ENCODE measurements at places on chromosomes 4 and X.

GRCh38 chr4:124631760-124632159, 80.8 kb downstream of the ANKRD50 start:
- peak; percentile 89 for DNase-seq

- DNase-seq: no peak
Measured at GRCh38 chr4:123361195-123361861, 35.3 kb upstream of the SPRY1 start.

- DNase-seq: peak; percentile 84
Measured at GRCh38 chr4:182975806-182976205, 58.6 kb upstream of the DCTD start.

GRCh38 chr4:47836641-47837093, 1.2 kb downstream of the CORIN start:
- peak; percentile 31 for DNase-seq

- DNase-seq: no peak
Measured at GRCh38 chr4:56215141-56215783, 172.0 kb downstream of the AASDH start.

DNA sequence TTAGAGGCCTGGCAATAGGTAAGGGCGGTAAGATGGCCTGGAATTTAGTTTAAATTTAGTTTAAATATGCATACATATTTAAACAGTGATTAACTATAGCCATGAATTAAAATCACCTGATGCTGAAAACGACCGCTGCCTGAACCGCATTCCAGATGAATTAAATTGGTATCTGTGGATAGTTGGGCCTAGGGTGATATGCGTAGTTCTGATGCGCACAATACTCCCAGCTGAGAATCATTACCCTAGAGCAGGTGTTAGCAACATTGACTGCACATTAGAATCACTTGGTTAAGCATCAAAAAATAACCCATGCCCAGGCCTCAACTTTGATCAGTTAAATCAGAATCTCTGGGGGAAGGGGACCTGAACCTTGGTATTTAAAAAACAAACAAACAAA, 432.4 kb downstream of the GBA3 start:
- no peak for DNase-seq

DNA sequence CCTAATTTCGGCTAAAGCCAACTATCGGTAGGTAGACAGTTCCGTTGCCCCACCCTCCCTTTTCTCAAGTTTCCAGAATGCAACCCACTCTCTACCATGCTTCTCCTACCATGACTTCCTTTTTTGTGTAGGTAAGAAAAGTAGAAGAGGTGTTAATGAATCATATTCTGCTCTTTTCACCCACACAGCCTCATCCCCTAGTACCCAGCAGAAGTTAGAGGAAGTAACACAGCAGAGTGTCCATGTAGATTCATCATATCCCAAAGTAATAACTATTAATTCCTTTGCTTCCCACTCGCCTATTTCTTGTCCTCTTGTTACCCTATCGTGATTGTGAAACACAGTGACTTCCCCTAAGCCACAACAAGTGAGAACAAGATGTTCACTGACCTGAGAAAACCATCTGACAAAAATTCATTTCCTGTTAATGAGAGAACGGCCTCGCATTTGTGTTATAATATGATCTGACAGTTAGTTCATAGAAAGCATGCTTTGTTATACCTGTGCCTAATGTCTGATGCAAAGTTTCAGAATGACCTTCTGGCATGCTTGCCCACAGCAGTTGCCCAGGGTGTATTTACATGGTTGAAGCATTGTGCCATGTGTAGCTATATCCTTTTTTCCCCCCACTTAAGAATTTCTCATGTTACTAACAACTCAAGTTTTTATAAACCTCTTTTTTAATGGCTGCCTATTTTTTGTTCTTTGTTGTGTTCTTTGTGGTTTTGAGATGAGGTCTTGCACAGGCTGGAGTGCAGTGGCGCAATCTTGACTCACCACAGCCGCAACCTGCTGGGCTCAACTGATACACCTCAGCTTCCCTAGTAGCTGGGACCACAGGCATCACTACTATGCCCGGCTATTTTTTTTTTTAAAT, 185.6 kb downstream of the RAP1GDS1 start:
- DNase-seq: peak; percentile 80

GRCh38 chrX:86047936-86048280, 550 bp upstream of the CHM start:
- no peak for DNase-seq

DNA sequence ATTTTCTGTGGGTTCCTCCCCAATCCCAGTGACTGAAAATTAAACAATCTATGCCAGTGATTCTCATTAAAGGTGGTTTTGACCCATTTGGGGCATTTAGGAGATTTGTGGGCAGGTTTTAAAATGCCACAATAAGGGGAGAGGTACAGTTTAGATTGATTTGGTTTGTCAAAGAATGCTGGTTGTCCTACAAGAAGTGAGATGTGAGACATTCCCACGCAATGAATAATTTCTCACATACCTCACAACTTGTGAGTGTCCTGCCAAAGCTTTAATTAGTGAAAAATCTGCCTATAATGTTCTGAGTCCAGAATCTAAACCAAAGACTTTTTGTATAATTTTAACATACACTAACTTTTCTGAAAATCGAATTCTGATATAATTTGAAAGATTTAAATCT, 199.4 kb downstream of the MAPK10 start:
- DNase-seq: no peak

DNA sequence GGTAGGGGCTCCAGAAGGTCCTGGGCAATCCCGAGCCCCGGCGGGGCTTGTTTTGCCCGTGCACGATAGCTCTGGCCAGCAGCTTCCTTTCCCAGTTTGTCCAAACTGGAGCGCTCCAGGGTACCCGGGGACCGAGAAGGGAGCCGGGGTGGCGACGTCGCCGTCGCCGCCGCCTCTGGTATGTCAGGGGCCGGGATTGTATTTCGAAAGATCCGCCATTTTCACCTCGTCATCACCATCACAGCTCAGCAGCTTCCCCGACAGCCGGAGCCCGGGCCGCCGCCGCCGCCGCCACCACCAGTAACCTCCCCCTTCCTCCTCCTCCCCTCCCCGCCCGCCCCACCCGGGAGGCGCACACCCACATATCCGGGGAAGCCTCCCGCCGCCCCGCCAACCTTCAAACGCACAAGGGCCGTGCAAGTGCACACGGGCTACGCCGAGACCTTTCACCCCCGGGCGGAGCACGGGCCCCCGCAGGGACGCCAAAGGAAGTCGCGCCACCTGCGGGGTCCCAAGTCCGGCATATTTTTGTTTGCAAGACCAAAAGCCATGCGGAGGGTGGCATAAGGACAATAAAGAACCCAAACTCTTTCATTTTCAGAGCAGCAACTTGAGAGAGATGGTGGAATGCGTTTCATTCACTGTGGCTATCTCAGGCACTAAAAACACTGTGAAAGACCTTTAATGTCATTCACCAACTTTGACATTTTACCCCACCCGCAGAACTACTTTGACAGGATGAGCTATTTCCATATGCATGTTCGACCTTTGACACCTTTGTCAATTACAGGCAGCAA, at the start of gene LIN54:
TSS of gene LIN54 (minus strand) at position 302 of the 797 bp plus-strand sequence. CDS start 25,979 bp downstream, outside the sequence.
- no peak for DNase-seq

DNA sequence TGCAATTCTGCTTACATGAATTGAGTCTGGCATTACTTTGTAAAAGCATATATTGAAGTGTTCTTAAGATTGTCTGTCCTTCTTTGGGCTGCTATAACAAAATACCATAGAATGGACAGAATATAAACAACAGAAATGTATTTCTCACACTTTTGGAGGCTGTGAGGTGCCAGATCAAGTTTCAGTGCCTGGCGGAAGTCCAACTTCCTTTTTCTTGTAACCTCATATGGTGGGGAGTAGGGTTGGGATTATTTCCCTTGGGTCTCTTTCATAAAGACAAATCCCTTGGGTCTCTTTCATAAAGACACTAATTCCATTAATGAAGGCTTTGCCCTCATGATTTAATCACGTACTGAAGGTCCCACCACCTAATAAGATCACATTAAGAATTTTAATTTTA, 199.3 kb upstream of the GRID2 start:
- no peak for DNase-seq

- DNase-seq: no peak
Measured at GRCh38 chr4:150518559-150518958, 63.4 kb upstream of the MAB21L2 start.

- no peak for DNase-seq
Measured at GRCh38 chrX:17939724-17940123, 78.6 kb upstream of the RAI2 start.

GRCh38 chr4:174120446-174121295, 162.8 kb downstream of the FBXO8 start:
- DNase-seq: no peak

DNA sequence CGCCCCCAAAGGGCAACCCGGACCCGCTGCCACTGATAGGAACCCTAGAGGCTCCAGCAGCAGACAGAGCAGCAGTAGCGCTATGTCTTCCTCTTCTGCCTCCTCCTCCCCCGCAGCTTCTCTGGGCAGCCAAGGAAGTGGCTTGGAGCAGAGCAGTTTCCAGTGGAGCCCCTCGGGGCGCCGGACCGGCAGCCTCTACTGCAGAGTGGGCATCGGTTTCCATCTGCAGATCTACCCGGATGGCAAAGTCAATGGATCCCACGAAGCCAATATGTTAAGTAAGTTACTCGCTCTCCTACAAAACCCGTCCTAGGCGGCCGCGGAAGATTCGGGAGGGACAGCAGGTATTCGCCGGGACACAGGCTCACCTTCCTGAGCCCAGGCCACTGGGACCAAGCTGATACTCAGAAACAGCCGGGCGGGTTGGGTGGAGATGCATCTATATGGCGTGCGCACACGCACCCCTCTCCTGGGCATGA, 477 bp downstream of the FGF5 start:
- DNase-seq: no peak

- DNase-seq: no peak
Measured at GRCh38 chrX:132740316-132741123, 217.9 kb downstream of the HS6ST2 start.

- DNase-seq: no peak
Measured at GRCh38 chr4:139978692-139979091, 175.3 kb downstream of the MAML3 start.

DNA sequence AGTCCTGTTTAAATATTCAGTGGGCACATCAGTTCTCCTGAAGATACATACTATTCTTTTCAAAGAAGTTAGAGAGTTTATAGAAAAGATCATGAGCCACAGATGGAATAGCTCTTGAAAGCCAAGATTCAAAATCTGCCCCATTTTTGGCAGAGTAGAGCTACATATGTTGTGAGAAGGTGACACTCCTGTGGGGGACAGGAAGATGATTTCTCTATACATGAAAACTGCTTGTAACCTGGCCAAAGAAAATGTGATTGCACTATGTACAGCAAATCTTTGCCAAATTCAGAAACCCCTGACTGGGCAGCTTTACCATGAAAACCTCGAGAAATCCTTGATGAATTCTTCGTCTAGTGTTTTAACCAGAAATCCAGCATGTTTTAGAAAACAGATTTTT, 44.9 kb downstream of the GPM6A start:
- DNase-seq: no peak

- no peak for DNase-seq
Measured at GRCh38 chr4:80948141-80948540, 82.4 kb upstream of the BMP3 start.

DNA sequence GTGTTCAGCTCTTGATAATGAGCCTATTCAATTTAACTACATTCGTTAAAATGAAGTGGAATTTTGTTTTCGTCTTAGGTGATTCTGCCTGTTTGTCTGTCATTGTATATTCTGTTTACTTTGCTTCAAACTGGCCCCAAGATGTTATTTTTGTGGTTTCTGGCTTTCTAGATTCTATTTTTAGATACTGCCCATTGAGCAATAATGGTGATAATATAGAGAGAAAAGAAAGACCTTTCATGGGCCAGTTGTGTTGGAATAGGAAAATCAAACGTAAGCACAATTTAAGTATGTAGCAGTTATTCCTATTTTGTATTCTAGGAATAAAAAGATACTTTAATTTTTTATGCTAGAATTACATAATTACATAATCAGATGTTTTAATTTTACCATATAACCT, 4.0 kb downstream of the CDKN2AIP start:
- DNase-seq: no peak

DNA sequence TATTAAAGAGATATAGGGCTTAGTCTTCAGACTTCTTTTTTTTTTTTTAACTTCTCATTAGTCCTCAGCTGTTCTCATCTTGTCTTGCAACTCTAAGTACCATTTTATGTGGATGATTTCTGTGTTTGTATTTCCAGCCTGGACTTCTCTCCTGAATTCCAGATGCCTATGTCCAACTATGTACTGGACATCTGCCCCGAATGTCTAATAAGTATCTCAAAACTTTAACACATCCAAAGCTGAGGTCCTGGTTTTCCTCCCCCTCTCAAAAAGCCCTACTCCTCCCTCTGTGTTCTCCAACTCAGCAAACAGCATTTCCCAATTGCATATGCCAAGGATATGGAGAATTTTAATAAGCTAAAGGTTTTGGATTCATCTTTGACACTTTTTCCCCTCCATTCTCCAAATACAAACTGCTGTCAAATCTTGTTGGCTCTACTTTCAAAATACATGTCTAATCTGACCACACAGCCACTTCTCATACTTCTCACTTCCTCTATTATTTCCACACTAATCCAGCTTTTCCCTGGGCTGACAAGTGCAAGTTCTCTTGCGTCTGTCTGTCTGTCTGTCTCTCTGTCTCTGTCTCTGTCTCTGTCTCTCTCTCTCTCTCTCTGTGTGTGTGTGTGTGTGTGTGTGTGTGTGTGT, 79.8 kb downstream of the CLCN5 start:
- DNase-seq: no peak

Measured in epithelial cell of prostate (primary cell).